Cerebellar nuclear complex (tissue), 1 donor: ENCODE measurements at places on chromosomes 4 and X.

DNA sequence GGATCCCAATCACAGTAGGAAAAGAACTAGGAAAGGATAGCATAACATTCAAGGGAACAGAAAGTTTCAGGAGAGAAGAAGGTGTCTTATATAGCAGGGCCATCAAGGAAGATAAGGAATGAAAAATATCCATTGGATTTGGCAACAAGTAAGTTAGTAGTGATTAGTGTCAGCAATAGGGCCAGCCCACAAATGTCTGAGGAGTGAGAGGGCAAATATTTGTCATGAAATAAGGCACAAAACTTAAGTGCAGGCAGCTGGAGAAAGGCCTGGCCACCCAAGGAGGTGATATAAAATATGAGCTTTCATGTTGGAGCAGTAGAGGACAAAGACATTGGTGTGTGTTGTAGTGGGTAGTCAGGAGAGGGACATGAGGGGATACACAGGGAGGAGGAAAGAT lies 132.1 kb downstream of the COL4A6 start:
- DNase-seq = no peak

- no peak for DNase-seq
Observed at GRCh38 chr4:60485276-60485675, 714.9 kb upstream of the ADGRL3 start.

GRCh38 chr4:54315561-54316538 lies 86.8 kb downstream of the PDGFRA start:
- no peak for DNase-seq

GRCh38 chrX:9369802-9370291 lies 95.0 kb upstream of the TBL1X start:
- no peak for DNase-seq

- DNase-seq = no peak
Observed at GRCh38 chr4:122635205-122635604, 14.3 kb upstream of the IL21 start.

DNA sequence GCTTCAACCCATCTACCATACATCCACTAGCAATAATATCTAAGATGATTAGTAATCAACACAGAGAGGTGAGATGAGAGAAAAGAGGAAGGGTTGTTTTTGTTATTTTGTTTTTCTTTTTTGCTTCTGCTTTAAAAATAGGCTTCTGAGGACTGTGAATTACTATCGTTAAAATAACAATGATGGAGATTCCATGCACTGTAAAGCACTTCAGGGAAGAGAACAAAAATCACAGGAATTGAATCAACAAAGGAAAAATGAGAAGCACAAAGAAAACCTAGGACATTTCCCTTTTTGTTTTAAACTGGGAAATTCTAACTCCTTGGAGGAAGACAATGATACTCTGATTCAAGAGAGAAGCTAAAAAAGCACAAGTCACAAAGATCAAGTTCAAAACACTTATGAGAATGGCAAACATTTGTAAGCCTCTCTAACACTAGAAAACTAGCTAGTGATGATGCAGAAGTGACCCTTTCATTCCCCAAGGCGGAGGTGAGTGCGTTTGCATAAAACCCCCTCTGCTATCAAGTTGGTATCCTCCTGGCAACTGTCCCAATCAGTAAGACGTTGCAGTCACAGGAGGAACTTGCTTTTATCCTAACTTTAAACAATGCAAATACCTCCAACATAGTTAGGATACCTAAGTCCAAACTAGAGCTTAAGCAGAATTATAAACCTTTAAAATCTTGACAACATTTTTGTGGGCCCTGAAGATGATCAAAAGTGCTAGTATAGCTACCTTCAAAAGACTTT lies 308.5 kb downstream of the CAMK2D start:
- no peak for DNase-seq

- no peak for DNase-seq
Observed at GRCh38 chr4:185836241-185837084, 24.5 kb upstream of the SORBS2 start.

DNA sequence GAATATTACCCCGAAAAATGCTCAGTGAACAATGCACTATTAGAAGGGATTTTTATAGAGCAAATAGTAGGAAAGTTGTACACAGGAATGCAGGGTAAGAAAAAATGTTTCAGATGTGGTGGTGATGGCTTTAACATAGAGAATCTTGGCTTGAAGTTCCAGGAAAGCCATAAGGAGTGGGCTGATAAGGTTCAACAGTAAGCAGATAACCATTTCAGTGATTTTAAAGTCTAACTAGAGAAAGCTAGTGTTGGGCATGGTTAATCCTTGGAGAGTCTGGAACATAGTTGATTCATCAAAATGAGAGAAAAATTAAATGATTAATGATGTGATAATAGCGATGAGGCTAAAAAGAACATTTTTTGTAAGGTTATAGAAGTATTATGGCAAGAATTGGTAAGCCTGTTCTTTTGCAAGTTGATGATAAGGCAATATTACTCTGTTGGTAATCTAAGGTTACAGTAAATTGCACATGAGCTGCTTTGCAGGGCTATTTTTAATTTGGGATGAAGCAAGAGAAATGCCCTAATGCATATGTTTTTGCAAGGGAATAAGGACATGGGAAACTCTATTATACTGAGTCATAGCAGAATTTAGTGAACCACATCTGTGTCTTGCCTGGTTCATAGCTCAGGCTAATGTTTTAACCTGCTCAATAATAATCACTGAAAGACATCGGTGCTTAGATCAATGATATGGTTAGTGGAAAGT lies 44.3 kb downstream of the GALNTL6 start:
- no peak for DNase-seq

GRCh38 chr4:94933799-94934198 lies 176.0 kb downstream of the BMPR1B start:
- no peak for DNase-seq

GRCh38 chr4:169627307-169627706 lies 6.9 kb downstream of the CLCN3 start:
- DNase-seq = no peak

GRCh38 chrX:37896511-37896890 lies 49.1 kb upstream of the DYNLT3 start:
- no peak for DNase-seq

DNA sequence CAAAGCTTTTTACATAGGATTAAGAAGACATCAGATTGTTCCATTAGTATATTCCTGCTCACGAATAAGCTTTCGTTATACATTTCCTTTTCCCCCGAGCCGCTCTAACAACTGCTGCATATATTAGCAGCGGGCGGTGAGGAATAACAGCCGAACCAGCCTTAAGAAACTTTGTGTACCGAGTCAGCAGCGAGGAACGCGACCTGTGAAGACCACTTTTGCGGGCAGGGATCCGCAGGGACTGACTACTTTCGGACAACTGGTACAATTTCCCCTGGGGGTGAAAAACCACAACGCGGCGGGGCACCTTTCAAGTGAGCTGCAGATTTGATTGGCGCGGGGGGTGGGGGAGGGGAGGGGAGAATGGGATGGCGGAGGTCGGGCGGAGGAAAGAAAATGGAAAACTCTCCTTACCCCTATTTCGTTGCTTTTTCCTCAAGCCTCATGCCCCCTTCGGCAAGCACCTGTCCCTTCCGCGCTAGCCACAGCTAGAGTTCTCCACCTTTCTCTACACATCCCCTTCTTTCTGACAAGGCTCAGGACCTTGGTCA lies 5.9 kb upstream of the PITX2 start:
- DNase-seq = no peak

GRCh38 chr4:77344784-77345183 lies 187.8 kb downstream of the CCNG2 start:
- DNase-seq = no peak

- DNase-seq = no peak
Observed at GRCh38 chr4:180028682-180029081, 2214.5 kb upstream of the TENM3 start.

GRCh38 chr4:65880594-65880993 lies 210.3 kb upstream of the EPHA5 start:
- DNase-seq = no peak

DNA sequence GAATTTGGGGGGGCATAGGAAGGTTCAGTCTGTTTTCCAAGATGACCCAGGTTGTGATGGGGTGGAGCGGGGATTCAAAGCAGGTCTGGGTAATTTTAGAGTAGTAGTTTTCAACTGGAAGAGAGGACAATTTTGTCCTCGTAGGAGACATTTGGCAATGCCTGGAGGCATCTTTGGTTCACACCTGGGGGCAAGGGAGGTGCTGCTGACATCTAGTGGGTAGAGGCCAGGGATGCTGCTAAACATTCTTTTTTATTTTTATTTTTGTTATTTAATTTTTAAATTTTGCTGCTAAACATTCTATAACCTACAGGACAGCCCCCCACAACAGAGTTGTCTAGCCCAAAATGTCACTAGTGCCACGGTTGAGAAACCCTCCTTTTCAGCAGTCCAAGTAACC lies 1.9 kb downstream of the RAB9A start:
- no peak for DNase-seq

DNA sequence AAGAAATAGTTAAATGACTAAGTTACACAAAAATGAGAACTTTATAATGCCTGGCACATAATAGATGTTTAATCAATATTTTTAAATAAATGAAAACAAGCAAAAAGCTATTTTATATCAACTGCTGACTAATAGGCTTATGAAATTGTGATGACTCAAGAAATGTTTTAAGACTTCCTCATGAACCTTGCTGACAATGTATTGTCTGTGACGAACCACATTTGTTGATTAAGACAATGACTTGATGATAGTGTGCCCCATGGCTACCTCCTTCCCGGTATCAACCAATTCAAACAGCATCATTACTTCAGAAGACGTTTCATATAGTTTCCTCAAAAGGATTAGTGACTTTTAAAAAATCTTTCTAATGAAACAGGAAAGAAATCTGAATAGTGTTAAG lies 7.9 kb downstream of the CXCL6 start:
- DNase-seq = no peak

- peak; percentile 13 for DNase-seq
Observed at GRCh38 chr4:165079476-165079875, 25.8 kb downstream of the TRIM75 start.

DNA sequence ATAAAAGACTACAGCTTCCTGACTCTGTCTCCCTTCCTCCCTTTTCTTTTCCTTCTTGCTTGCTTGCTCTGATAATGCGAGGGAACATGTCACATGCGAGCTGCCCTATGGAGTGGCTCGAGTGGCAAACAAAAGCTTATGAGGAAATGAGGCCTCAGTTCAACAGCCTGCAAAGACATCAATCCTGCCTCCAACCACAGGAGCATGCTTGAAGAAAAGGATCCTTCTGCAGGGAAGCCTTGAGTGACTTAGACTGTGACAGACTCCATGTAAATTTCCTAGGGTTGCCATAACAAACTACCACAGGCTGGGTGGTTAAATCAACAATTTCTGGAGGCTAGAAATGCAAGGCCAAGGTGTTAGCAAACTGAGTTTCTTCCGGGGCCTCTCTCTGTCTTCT lies 152.5 kb downstream of the NR3C2 start:
- DNase-seq = no peak

DNA sequence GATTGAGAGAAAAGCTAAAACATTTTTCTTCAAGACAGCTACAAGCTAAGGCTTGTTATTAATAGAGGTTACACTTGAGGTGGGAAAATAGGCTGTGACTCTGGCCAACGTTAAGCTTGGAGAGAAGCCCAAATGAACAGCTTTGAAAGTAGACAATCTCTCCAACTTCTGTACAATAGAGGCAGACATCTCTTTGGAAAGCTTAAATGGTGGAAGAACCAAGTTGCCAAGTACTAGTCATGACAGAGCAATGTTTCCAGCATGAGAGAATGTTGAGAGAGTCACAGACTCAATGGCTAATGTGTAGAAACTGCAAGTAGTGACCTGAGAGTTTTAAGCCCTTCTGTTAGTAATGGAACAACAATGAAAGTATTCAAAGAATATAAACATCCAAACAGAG lies 298.1 kb downstream of the INPP4B start:
- no peak for DNase-seq

- no peak for DNase-seq
Observed at GRCh38 chrX:40727581-40728252, 7.6 kb downstream of the MED14 start.

- no peak for DNase-seq
Observed at GRCh38 chr4:111808174-111808573, 337.1 kb upstream of the FAM241A start.

DNA sequence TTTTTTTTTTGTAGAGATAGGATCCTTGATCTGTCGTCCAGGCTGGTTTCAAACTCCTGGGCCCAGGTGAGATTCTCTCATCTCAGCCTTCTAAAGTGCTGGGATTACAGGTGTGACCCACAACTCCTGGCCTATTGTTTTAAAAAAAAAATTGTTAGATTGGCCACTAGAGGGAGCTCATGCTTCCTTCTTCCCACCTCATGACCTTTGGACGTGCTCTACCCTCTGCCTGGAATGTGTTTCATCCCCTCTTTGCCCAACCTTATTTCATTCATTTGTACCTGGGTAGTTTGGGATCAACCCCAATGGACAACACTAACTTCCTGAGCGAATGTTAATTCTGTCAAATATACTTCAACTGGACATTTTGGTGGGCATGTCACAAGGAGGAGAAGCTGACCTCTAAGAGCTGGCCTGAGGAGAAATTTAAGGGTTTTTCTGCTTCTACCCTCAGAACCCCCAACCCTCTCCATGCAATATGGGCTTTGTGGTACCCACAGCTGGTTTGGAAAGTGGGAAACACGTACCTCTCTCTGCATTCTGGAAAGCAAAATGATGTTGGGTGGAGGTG lies 6.4 kb downstream of the PPEF2 start:
- DNase-seq = no peak

DNA sequence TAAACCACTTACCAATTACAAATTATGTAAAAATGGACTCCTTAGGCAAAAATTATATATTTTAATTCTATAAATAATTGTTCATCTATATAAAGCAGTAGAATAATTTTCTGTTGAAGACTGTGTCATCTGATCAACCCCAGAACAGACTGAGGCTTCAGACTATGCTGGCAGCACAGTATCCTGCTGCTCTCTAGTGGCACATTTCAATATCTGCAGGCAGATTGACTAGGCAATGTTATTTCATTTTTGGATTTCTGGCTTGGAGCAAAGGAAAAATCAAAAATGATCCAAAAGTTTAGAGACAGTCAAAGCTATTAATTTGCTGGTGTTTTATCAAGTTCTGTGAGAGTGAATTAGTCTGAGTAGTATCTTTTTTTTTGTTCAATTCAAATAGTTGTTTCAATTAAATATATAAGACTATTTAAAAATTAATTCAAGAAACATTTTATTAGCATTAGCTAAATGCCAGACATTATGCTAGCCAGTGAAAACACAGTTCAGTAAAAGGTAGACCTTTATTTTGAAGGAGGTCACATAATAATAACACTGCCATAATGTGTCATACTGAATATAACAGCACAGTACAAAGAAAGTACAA lies 21.3 kb upstream of the SULT1E1 start:
- DNase-seq = no peak

DNA sequence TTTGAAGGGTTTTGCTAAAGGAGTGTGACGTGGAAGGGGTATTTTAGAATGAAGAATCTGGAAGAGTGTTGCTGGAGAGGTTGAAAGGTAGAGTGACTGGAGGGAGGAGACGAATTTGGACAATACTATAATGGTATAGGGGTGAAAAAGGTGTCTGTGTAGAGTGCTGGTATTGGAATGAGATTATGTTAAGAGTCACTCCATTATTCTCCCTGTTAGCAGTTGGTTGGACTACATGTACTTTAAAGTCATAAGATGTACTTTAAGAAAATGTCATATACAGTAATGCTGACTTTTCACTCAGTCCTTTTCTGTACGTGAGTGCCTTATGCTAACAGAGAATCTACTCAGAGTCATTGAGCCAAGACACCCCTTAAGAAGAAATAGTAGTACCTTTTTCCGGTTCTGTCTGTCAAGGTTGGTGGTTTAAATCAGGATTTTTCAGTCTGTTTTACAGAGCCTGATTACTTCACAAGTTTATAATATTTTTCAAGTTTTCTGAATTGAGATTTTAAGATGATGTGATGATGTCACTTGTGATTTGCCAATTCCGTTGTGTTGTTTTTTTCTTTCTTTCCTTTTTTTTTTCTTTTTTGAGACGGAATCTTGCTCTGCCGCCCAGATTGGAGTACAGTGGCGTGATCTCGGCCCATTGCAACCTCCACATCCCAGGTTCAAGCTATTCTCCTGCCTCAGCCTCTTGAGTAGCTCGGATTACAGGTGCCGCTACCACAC lies 56.6 kb downstream of the WWC2 start:
- no peak for DNase-seq
